ENCODE measurements at places on chromosomes 16 and 17. TPM values are rescaled to one million over a fixed set of nuclear protein-coding genes. Genes with fewer than 3 reads are reported as not detected.
A peak's percentile ranks its signal among the peaks of the same experiment; 100 is the strongest.

DNA sequence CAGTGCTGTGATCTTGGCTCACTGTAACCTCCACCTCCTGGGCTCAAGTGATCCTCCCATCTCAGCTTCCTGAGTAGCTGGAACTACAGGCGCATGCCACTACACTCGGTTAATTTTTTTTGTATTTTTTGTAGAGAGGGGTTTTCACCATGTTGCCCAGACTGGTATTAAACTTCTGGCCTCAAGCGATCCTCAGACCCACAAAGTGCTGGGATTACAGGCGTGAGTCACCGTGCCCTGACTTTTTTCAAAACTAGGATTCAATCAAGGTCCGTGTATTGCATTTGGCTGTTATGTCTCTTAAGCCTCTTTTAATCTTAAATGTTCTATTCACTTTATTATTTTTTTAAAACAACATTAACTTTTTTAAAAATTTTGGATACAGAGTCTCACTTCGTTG, 4.3 kb upstream of the CCL22 start:
- no peak for DNase-seq

- DNase-seq: no peak
Observed at GRCh38 chr16:52101246-52101645, 445.7 kb downstream of the TOX3 start.

DNA sequence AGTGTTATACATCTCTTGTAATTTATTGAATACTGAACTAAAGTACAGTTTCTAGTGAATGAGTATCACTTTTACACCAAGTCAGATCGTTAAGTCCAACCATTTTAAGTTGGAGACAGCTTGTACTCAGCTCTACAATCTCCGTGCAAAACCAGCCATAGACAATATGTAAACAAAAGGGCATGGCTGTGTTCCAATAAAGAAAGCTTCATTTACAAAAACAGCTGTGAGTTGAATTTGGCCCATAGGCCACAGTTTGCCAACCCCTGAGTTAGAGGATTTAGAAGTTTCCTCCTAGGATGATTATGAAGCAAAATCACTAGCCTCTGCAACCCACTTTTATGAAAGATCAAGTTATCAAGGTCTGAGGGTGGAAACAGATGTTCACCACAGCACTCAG, 105.7 kb upstream of the RCVRN start:
- no peak for DNase-seq

DNA sequence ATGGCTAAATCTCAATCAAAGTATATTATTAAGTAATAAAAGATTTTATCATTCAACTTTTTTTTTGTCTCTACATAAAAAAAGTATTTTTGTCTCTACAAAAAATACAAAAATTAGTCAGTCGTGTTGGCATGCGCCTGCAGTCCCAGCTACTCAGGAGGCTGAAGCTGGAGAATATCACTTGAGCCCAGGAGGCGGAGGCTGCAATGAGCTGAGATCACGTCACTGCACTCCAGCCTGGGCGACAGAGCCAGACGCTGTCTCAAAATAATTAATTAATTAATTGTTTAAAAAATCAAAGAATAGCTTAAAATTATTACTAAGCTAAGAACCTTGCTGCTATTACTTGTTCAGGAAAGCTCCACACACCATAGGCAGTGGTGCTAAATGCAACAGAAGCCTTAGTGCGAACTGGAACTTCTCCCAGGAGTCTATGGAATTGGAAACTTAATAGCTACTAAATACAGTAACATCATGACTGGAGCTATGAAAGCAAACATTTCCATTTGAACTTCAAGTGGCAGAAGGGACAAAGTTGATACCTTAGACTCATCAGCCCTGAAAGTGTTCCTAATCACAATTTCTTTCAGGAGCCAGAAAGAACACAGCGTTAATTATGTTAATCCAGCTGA, 22.6 kb downstream of the ADCY9 start:
- no peak for DNase-seq

- DNase-seq: no peak
Observed at GRCh38 chr16:4180511-4180910, 61.4 kb downstream of the SRL start.

- DNase-seq: no peak
Observed at GRCh38 chr16:86134802-86135461, 236.0 kb downstream of the IRF8 start.

- DNase-seq: peak; percentile 64
Observed at GRCh38 chr17:83198366-83199341, 119.2 kb downstream of the METRNL start.

GRCh38 chr17:35743626-35744328, 9.3 kb downstream of the GAS2L2 start:
- peak; percentile 56 for DNase-seq

- DNase-seq: no peak
Observed at GRCh38 chr17:57174591-57174990, 81.7 kb upstream of the MSI2 start.

DNA sequence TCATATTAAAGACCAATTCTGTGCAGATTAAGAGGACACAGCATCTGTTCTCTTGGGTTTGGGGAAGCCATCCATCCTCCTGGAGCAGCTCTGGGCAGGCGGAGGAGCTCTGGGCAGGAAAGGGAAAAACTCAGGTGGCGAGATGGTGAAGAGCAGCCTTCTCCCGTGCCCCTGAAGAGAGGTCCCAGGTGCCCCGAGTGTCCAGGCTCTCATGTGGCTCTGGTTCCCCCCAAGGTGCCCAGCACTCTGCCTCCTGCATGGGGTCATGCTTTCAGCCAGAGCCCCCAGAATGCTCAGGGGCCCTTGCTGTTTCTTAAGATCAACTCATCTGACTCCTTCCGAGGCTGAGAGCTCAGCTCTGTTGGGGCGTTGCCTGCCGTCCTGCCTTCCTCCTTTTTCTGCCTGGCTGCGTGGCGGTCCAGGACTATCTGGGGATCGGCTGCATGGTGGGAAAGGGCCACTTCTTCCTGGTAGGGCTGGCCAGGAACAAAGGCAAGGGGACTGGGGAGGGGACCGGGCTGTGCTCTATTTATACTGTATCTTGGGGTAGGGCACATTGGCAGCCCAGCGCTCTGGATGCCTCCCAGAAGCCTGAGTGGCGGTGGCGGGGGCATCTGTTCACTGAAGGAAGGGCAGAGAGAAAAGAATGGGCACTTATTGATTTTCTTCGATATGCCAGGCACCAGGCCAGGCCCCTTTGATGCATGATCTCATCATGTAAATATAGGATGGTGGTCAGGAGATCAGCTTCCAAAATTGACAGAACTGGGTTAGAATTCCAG, 103.2 kb upstream of the SDK2 start:
- DNase-seq: peak; percentile 25

DNA sequence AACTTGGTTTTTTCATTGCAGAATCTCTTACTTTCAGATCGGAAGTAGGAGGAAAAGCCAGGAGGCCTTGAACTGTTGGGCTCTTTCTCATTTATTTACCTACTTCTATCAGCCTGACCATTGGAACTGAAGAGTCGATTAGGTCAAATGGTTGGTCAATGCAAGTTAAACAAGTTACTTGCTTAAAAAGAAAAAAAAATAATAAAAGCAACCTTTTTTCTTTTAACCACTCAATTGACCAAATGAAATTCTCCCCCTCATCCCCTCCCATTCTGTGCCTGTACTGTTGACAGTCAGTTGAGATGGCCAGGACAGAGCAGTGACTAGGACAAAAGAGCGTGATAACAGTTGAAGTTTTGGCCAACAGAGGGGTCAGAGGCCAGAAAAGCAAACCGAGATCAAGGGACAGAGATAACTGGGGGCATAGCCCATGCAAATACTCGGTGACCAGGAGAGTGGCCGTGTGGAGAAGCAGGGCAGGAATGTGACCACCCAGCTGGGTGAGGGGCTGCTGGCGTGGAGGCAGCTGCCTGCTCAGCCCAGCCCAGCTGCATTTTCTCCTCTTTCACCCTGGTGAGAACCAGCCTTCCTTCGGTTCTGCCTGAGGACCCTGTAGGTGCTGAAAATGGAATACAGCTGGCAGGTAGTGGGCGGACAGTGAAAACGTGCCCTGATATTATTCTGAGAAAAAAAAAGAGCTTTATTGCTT, 72.2 kb downstream of the HS3ST3B1 start:
- DNase-seq: no peak

DNA sequence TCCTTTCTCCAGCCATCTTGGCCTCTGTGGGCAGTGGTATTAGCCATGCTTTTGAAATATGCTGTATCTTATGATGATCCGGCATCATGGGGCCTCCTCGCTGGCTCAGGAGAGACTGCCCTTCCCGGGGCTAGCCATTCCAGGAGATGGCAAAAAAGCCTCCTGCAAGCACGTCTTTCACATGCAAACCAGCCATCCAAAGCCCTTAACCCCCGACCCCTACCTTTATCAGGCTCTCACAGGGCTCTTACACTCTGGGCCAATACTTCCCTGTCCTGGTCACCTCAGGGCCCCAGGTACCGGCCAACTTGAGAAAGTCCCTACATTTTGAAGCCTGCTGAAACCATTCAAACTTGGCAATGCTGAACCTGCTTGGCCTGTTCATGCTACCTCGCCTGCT, 36.4 kb downstream of the MYH13 start:
- no peak for DNase-seq

DNA sequence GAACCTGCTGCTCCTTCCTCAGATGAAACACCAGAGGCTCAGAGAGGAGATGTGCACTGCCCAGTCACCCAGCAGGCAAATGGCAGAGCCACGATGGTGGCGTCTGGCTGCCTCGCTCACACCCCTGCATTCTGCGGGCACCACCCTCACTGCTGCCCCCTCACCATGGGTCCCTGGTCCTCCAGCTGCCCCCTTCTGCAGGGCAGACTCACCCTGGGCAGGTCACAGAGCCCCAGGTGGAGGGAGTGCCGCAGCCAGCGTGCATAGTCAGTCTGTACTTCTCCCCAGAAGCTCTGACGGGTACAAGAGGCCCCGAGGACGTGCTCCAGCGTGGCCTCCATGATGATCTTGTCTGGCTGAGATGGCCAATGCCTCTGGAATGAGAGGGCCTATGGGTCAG, 52.9 kb downstream of the RMI2 start:
- DNase-seq: no peak

GRCh38 chr16:27189335-27189972, 13.9 kb upstream of the KDM8 start:
- DNase-seq: no peak

DNA sequence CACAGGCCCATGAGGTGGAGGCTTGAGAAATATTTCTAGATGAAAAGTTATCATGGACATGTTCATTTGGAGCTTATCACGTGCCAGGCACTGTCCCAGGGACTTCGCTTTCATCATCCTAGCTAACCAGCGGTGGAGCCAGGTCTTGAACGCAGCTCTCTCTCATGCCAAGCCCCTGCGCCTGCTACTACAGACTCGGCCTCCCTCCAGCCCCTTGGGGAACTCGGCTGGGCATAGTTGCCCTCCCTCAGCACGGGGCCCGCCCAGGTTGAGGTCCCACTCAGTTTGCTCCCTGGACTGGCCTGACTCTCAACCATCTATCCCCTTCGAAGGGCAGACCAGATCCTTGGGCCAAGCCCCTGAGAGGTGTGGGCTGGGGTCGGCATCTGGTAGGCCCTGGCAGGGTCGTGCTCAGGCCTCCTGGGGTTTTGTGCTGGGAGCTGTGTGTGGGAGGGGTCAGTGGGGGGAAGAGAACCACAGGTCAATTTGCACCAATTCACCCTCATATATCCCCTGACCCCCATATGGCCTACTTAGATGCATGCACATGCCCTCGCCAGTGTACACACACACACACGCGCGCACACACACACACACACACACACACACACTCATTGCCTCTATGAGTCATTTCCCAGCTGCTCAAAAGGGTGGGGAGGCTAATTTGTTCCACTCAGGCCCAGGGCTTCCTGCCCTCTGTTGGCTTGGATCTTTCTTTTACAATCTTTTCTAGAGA, 12.1 kb upstream of the SCN4A start:
- DNase-seq: peak; percentile 55

DNA sequence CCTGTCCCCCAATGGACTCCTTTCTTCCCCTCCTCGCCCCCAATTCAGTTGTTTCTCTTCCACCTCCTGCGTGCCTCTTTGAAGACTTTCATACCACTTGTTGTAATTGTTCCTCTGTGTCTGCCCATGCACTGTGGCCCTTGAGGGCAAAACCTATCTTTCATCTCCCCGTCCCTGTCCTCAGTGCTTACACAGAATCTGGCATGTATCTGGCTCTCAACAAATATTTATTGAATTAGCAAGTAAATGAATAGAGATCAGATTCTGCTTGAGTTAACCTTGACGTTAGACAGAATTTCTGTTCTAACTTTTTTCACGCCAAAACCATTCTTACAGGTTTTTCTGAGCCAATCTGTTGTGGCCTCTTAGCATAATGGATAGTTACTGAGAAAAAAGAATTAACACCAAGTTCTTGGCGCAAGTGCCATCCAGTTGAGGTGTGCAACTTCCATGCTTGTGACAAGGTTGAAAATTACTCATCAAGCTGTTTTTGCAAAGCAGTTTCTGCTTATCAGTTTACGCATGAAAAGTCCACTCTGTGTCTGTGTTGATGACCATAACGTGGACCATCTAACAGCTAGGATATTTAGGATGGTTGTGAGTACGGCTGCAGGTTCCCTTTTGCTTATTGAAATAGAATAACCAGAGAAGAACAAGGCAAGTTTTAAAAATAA, 215.1 kb downstream of the PRKCA start:
- DNase-seq: no peak

GRCh38 chr16:87939562-87940423, 3.5 kb upstream of the CA5A start:
- no peak for DNase-seq

- DNase-seq: no peak
Observed at GRCh38 chr16:78988361-78988969, 612.1 kb downstream of the MAF start.

DNA sequence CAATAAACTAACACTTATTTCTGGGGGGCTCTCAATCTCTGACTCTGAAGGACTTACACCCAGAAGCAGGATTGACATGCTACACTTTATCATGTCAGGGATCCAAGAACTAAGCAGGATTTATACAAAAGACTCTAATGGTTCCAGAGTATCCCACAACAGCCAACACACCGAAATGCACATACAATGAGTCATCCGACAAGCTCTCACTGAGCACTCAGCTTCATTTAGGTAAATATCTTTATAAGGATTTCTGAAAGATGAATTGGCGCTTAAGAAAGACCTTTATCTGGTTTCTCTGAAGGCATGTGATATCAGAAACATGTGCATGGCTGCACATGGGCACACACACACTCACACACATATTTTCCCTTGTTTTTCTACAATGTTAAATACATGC, 77.2 kb downstream of the TOX3 start:
- no peak for DNase-seq

GRCh38 chr16:73047221-73047535, 750 bp downstream of the ZFHX3 start:
- DNase-seq: no peak

DNA sequence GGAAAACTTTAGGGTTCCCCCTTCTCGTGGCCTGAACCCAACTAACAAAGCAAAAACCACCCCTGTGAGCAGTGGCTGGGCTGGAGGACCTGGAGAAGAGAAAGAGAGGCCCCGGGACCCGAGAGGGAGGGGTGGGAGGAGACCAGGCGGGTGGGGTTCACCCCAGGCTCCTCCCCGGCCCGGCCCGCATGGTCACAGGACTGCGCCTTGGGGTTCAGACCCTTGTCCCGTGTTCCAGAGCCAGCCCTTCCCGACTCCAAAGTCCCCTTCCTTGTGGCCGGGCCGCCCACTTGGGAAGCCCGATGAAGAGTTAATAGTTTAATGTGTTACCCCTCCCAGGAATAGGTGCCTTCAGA, 852 bp downstream of the MARVELD3 start:
- DNase-seq: no peak

- no peak for DNase-seq
Observed at GRCh38 chr17:35729405-35729833, 2.0 kb upstream of the RASL10B start.

KRT25 gene
- total RNA-seq: not detected

C16orf89 gene
- 3.5 TPM for total RNA-seq

ZFP3 gene
- total RNA-seq: 9.6 TPM

LRRC45 gene
- total RNA-seq: 5.3 TPM

USP10 gene
- total RNA-seq: 76.5 TPM

MEIOB gene
- total RNA-seq: not detected

EMC6 gene
- total RNA-seq: 65.5 TPM

MYO15A gene
- total RNA-seq: 0.51 TPM
